ENCODE measurements at places on chromosomes 1 and 21. TPM values are rescaled to one million over a fixed set of nuclear protein-coding genes. Genes with fewer than 3 reads are reported as not detected.

TAS1R1 gene
- not detected for total RNA-seq

CFAP74 gene
- not detected for total RNA-seq

DNA sequence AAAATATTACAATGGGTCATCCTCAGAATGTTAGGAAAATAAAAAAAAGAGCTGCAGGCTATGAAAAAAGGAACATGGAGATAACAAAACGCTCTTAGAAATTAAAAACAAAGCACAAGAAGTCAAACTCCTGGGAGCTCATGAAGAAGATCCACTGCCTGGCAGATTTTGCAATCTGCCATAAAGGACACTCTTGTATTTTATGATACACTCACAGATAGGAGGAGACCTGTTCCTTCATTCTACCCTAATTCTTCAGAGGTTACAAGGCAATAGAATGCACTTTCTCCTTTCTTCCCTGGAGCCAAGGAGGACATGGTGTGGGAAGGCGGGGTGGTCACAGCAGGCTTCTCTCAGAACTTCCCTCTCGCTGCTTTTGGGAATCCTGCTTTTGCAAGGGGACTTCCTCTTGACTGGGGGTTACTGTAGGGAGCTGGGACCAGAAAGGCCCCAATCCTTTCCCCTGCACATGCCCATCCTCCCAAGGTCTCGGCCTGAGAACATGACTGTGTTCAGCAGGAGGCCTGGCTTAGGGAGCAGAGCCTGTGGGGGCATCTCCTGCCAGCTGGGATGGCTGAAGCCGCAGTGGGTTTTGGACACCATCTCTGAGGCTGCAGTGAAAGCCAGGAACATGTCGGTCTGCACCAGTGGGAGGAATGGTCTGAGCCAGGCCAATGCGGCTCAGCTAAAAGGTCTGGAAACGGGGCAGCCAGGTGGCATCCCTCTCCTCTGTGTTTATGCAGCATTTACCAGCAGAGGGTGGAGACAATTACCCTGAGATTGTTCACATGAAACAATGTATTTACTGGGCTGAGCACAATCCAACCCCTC lies 44.8 kb downstream of the GPR161 start:
- H3K36me3 ChIP-seq: peaks cover 11% of the 10 kb centered on the region
- peaks cover 29% of the 10 kb centered on the region for H3K4me1 ChIP-seq
- no peak overlapping the region for H3K4me3 ChIP-seq
- no peaks in the 10 kb centered on the region for H3K27me3 ChIP-seq
- no peak overlapping the region for H3K27ac ChIP-seq

DNA sequence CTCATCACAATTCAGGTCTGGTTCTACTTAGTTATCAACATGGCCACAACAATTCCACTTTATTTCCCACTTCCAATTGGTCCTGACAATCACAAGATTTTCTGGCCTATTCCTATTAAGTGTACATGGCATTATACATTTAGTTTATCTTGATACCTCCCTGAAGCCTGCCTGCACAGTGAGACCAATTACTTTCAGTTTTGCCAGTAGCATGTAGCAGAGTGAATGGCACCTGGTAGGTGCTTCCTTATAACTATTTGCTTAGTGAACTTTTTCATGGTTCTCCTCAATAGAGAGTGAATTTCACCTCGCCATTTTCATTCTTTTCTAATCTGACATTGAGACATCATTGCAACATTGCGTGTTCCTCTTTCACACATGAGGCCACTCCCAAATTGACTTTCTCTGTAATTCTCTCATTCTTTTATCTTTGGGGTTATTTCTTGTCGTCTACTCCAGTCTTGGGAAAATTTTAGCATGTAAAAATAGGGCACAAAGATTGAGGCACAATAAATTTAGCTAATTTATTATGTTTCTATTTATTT lies 124.3 kb downstream of the DISC1 start:
- H3K27ac ChIP-seq: no peak overlapping the region
- no peak overlapping the region for H3K4me3 ChIP-seq
- no peaks in the 10 kb centered on the region for H3K36me3 ChIP-seq
- DNase-seq: no peak
- no peaks in the 10 kb centered on the region for H3K27me3 ChIP-seq
- H3K4me1 ChIP-seq: no peaks in the 10 kb centered on the region

- no peaks in the 10 kb centered on the region for H3K4me1 ChIP-seq
- H3K4me3 ChIP-seq: no peak overlapping the region
- H3K27me3 ChIP-seq: no peaks in the 10 kb centered on the region
- H3K36me3 ChIP-seq: no peaks in the 10 kb centered on the region
- DNase-seq: no peak
- H3K27ac ChIP-seq: no peak overlapping the region
These were observed 29.4 kb downstream of the PALMD start for GRCh38 chr1:99675292-99675691.

Data from thoracic aorta (tissue), 2 donors.